ENCODE measurements at places on chromosomes 7 and 10.

- DNase-seq: no peak
Observed at GRCh38 chr7:28572321-28573058, 160.2 kb downstream of the CREB5 start.

DNA sequence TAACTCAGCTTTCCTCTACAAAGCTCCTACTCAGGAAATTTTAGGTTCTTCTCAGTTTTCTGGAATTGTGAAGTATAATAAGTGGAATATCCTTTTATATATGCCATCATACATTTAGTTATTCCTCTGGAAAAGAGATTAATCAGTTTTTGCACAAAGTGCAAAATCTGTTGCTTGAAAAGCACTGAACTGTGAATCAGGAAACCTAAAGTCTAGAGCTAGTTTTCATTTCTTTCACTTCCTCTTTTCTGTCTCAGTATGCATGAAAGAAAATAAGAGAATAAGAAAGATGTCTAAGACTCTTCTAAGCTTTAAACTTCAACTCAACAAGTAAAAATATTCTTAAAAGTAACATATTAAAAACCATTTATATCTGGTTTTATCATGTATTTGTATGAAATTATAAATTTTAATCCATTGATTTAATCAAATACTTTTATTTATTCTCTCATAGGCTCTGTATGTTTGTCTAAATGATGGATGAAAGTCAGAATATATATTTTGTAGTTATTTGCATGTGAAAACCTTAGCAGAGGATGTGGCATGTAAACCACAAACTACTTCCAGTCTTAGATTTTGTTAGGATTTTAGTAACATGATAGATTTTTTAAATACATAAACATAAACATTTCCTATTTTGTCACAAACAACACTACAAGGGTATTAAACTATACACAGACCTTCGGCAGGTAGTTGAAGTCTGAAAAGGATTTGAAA, 1073.0 kb downstream of the XPNPEP1 start:
- no peak for DNase-seq

DNA sequence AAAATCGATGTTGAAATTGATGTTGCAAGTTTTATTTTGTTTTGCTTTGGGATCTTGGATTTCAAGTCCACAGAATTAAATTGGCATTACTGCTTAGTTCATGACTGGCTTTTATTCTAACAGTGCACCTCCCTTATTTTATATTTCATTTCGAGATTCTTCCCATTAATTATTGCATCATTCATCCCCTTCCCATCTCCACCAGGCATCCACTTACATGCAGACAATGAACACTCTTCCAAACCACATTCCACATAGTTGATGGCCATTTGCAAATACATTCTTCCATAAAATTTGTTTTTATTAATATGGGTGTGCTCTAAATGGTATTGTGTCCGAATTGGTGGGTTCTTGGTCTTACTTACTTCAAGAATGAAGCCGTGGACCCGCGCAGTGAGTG, 15.6 kb upstream of the SCIN start:
- DNase-seq: no peak

- DNase-seq: peak; percentile 30
Observed at GRCh38 chr7:68922850-68923249, 675.4 kb upstream of the AUTS2 start.

DNA sequence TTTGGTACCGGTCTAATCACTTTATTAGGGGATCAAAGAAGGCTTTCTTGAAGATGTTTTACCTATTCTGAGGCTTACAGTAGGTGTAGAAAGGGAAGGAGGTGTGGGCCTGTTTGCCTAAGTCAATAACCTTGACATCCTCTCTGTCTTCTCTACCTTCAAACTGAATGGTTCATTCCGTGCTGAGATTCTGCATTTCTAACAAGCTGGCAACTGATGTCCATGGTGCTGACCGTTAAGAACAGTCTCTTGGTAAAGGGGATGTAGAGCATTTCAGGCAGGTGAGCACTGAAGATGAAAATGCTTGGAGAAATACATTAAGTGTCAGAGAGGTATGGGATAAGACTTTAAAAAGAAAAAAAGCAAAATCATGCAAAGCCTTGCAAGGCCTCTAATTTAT, 51.5 kb upstream of the DGKB start:
- no peak for DNase-seq

DNA sequence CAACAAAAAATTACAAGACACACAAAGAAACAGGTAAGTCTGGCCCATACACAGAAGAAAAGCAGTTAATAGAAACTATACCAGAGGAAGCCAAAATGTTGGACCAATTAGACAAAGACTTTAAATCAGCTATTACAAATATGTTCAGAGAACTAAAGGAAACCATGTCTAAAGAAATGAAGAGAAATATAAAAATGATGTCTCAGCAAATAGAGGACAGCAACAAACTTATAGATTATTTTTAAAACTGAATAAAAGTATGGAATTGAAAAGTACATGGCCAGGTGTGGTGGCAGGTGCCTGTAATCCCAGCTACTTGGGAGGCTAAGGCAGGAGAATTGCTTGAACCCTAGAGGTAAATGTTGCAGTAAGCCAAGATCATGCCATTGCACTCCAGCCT, 58.5 kb downstream of the LHFPL3 start:
- no peak for DNase-seq

GRCh38 chr7:29332875-29333855, 138.6 kb downstream of the CHN2 start:
- DNase-seq: no peak

- DNase-seq: no peak
Observed at GRCh38 chr7:79504607-79505389, 51.3 kb upstream of the MAGI2 start.
